ENCODE measurements at places on chromosomes 5 and 9. TPM values are rescaled to one million over a fixed set of nuclear protein-coding genes. Genes with fewer than 3 reads are reported as not detected.
A peak's percentile ranks its signal among the peaks of the same experiment; 100 is the strongest.

LVRN gene
- total RNA-seq, result not detected

- DNase-seq, result no peak
Observed at GRCh38 chr5:133402775-133403174, 209.6 kb downstream of the FSTL4 start.

GRCh38 chr9:135811801-135812200 is 95.5 kb downstream of the CAMSAP1 start:
- peak; percentile 4 for DNase-seq

DNA sequence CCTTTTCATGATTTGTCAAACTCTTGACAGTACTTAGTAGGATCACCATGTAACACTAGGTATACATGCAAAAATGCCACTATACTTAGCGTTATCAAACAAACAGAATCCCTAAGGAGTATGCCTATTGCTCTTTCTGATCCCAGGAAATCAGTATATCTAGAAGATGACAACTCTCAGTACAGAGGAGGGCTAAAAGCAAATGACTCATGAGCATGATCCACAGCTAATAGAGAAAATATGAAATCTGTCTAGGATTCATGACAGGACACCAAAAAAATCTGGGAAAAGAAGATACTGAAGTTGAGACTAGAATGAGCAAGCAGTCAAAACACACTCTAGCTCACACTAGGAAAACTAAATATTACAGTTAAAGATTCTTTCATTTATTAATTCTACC is 89.2 kb downstream of the RAPGEF6 start:
- DNase-seq, result no peak

DNA sequence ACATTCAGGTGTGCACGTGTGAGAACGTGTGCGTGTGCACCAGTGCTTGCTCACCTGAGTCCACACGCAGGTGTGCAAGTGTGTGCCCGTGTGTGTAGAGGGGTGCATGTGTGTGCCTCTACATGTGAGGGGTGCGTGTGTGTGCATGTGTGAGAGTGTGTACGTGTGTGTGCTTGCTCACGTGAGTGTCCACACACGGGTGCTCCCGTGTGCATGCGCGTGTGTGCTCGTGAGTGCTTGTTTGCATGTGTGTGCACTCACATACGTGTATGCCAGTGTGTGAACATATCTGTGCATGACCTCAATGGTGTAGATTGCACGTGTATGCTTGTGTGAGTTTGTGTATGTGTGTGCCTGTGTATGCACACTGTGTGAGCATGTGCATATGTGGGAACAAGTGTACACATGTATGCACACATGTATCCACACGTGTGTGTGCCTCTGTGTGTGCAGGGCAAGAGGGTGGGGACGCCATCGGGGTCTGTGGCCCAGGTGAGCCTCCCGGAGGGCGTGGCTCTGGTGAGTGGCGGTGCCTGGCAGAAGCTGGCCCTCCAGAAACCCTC is 40.6 kb upstream of the NOTCH1 start:
- DNase-seq, result no peak

PCDHGB3 gene
- total RNA-seq, result 0.82 TPM

GRCh38 chr9:122201641-122202040 is 27.1 kb downstream of the LHX6 start:
- no peak for DNase-seq

GRCh38 chr5:154732212-154732611 is 23.0 kb upstream of the LARP1 start:
- DNase-seq, result no peak
